Muscle of leg (tissue), 16 donors: ENCODE measurements at places on chromosomes 1 and 21. TPM values are rescaled to one million over a fixed set of nuclear protein-coding genes. Genes with fewer than 3 reads are reported as not detected.

GPR25 gene
- polyA plus RNA-seq, result not detected

INKA2 gene
- polyA plus RNA-seq, result 30.9 TPM

OLFML2B gene
- 95.1 TPM for polyA plus RNA-seq

B3GALT5 gene
- polyA plus RNA-seq, result 0.84 TPM

CYP4A11 gene
- polyA plus RNA-seq, result 0.12 TPM
